ENCODE measurements at places on chromosomes 3 and 15.

- no peak for DNase-seq
These were observed 48.0 kb downstream of the SLC15A2 start for GRCh38 chr3:121942116-121942786.

GRCh38 chr3:29280404-29281093 lies at the start of gene RBMS3:
TSS of gene RBMS3 (plus strand) at chr3:29281071.
- no peak for DNase-seq

DNA sequence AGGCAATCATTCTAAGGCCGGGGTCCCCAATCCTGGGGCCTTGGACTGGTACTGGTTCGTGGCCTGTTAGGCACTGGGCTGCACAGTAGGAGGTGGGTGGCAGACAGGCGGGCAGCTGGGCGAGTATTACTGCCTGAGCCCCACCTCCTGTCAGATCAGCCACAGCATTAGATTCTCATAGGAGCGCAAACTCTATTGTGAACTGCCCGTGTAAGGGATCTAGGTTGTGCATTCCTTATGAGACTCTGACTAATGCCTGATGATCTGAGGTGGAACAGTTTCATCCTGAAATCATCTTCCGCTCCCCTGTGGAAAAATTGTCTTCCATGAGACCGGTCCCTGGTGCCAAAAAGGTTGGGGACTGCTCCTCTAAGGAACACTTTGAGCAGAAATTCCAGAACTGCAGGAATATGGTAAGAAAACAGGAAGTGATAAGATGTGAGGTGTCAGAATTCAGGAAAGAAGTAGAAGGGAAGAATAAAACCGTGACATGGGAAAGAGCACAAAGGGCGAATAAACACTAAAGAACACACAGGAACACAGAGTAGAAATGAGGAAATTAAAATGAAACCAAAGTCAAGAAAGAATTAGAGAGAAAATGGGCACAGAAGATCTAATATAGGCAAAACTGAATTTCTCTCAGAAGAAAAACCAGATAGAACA lies 57.6 kb downstream of the PDCD6IP start:
- no peak for DNase-seq

DNA sequence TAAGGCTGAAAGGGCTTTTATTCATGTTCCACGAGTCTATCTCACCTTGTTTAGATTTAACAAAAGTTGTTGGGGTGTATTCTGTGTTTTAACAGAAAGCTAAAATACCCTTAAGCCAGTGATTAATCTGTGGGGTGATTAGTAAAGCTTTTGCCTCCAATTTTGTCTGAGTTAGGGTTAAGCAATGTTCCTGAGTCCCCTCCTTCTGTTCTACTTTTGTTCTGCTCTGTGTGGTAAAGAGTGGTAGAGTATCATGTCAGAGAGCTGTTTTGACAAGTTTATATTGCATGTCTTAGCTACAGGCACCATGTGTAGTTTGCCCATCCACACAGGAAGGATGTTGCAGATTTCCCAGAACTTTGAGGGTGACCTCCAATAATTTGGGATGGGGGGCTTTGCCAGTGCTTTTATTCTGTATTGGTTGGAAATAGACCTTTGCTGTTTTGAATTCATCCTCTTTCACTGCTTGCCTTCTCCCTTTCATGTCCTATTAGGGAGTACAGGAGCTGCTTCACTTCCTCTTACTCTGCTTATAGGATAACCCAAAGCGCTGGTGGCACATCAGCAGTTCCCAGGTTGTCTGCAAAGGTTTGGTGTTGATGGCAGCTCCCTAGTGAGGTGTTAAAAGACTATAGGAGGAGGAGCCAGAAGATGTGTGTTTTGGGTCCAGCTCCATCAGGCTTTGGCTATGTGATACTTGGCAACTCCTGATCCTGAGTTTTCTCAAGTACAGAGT lies 7.4 kb downstream of the PDE8A start:
- DNase-seq = no peak

DNA sequence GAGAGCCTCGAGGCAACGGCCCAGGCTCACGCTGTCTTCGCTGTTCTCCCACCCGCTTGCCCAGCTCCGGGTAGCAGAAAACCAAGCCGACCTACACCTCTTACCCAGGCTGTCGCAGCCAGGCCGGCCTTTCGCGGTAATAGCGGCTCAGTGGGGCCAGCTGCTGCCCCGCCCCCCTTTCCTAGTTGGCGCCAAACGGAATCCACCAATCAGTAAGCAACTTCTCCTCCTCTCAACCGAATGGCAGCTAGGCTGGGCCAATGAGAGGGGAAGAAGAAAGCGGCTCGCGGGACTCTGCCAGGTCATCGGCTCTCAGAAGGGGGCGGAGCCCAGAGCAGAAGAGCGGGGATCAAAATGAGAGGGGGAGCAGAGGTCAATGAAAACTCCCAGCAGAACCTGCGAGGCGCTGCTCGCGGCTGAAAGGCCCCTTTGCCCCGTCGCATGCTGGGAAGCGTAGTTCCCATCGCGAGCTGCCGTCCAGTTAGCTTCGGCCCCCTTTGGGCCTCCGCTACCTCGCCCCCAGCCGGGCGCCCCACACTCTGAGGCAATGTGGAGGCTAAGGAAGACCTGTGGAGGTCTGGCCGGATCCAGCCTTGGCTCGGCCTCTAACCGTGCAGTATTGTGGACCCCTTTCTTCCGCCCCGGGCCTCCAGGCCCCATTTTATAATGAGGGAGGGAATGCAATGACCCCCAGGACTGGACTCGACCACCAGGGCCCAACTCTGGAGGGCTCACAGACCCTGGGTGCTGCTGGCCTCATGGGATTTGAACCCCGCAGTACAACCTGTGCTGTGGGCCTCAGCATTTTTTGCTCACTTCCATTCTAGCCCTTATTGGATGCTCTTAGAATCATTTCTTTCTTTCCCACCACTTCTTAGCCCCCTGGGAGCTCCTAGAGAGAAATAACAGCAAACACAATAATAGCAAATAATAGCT lies at the start of gene CDC25A:
Gene CDC25A, minus strand, starts transcription at position 152 of the 936 bp plus-strand sequence. CDS start 470 bp downstream, outside the sequence.
- DNase-seq = peak; percentile 93
